ENCODE measurements at places on chromosomes 7 and 10. TPM values are rescaled to one million over a fixed set of nuclear protein-coding genes. Genes with fewer than 3 reads are reported as not detected.

DNA sequence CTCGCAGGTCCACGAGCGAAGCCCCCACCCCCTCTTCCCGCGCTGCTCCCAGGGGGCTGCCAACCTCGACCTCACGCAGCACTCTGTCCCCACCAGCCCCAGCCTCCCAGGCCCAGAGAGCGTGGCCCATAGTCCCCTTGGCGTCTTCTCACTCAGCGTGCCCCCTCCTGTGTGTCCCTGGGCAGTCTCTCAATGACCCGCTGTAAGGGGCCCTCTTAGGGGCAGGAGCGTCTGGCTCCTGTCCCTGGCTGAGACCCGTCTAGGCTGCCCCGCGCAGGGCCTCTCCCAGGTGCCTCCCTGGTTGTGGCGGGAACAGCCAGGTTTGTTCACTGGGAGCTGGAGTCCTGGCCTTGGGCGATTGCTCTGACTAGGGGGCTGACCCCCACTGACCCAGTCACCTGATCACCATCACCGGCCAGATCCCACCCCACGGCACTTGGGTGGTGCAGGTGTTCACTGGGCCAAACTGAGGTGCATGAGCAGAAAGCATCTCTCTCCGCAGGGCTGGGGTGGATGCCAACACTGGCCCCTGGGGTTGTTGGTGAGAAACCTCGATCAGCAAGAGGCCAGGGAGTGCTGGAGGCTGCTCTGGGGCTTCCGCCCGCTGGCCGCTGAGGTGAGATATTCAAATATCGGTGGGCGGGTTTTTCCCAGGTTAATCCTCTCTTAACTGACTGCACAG lies 12.6 kb upstream of the WDFY4 start:
- DNase-seq, result peak; percentile 78

- DNase-seq, result no peak
These were observed 219.5 kb upstream of the ZNF804B start for GRCh38 chr7:88540012-88540411.

DNA sequence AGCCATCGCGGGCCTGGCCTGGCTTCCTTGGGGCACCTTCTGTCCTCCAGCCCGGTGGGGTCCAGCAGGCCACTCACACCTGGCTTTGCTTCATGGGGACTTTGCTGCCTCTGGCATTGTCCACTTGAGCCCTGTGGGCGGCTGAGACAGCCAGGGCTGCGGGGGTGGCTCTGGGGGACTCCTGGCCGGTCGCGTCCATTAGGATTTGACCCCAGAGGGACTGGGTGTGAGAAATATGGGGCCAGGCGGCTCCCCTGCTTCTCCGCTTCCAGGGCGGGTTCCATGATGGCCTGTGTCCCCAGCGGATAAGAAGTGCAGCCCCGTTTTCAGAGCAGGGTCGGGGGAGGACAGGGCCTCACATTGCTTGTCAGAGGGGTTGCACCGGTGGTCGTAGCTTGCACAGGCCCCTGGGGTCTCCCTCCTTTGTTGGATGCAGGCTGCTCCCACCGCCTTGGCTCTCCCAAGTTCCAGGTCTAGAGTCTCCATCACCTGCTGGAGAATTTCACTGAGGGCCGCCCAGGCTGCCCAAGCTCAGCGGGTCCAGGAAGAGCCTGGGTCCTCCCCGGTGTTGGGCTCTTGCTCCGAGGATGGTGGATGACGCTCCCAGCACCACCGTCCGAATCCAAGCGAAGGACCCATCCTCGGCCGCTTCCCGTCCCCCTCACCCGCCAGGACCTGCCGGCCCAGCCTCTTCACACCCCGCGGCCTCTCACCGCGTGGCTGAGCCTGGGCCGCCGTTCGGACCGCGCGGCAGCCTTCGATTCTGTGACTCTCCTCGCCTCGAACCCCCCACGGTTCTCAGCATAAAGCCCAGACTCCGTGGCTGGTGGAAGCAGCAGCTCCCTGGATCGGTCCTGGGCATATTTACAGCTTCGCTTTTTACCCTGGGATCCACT lies 140.1 kb downstream of the DYNC2I1 start:
- DNase-seq, result no peak

DNA sequence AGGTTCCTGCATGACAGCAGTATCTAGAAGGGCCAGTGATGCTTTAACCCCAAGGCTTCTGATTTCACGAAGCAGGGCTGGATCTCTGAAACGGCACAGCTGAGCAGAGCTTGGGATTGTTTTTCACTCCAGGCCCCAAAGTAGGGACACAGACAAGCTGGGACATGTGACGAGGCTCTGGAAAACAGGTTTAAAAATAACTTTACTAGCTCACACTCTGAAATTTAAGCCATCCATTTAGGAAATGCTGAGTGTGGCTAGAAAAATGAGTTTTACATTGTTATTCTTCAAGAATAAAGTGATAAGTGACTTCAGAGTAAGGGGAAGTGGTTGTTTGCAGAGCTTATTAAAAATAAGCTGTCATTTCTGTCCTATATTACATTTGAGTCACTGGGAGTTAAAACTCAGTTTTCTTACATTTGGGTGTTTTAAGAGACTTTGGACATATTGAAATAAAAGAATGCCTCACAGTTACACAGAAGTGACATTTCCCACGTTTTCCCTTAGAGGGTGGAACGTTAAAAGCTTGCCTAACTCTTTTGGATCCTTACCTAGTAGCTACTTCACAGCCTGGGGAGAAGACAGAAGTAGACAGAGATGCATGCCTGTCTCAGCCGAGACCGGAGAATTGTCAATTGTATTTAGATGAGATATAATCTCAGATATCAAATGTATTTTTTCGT lies 107.8 kb downstream of the GALNT17 start:
- DNase-seq, result no peak

GRCh38 chr7:105851064-105851463 lies 25.3 kb downstream of the ATXN7L1 start:
- no peak for DNase-seq

- DNase-seq, result no peak
These were observed 3.5 kb downstream of the TSC22D4 start for GRCh38 chr7:100475549-100475948.

DNA sequence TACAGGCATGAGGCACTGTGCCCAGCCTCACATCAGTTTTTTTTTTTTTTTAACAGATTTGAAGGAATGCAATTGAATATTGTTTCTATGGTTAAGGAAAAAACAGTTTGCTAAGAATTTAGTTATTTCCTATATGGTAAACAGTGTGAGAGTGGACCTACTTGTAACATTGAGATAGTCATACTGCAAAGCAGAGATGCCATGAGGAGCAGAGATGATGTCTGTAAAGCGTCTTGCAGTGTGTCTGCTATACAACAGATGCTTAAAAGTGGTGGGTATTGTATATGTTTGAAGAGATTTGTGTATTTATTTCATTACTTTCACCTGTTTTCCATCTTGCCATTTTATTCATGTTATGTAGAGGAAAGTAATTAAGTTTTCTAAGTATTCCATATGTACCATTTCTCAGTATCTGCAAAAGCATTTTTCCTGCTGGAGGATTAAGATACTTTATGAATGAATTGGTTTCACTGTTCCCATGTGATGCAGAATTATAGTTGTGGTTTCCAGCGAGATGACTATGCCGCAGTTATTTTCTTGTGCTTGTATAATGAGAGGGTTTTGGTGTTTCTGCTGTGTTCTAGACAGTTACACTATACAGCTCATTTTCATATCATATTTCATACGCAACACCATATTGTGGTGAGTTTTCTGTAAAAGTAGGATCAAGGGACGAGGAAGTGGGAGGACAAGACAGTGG lies 26.6 kb downstream of the TET1 start:
- DNase-seq, result no peak

The TUBB8 gene
- not detected for total RNA-seq

The LIPN gene
- total RNA-seq, result 0.27 TPM

Data from activated B cell treated with CpG ODN at 0.5 μM for 24 hours (primary cell).